ENCODE measurements at places on chromosomes 11 and 22. TPM values are rescaled to one million over a fixed set of nuclear protein-coding genes. Genes with fewer than 3 reads are reported as not detected.

DNA sequence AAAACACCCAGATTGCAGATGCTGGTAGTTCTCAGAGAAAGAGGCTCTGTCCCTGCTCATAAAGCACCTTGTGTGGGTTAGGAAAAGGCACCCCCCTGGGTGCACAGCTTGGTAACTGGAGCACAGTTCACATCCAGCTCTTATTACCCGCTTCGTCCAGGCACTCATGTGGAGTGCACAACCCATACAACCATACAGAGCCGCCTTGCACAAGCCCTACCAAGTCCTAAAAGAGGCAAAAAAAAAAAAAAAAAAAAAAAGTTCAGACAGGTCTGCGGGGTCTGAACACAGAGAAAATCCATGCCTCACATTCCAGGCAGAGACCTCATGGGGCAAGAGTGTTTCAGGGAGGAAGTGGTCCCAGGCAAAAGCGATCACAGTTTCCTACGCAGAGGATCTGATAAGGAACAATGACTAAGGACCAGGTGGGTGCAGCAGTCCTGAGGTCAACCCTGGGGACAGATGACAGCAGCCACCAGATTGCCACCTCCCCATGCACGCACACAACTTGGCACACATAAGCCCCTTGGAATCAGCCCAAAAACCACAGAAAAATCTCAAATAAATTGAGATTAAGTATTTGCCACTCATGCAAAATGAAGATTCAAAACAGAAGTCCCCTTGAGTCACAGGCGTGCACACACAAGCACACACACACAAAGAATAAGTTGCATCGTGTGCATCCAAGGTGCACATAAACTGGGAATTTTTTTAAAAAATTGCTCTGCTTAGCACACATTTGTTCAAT is 12.3 kb downstream of the MB start:
- H3K27ac ChIP-seq: no peak overlapping the region
- H3K4me1 ChIP-seq: peaks cover 16% of the 10 kb centered on the region
- H3K36me3 ChIP-seq: no peaks in the 10 kb centered on the region
- H3K27me3 ChIP-seq: no peaks in the 10 kb centered on the region
- H3K4me3 ChIP-seq: no peak overlapping the region
- no peak for DNase-seq

- H3K4me3 ChIP-seq: no peak overlapping the region
- H3K4me1 ChIP-seq: no peaks in the 10 kb centered on the region
- no peaks in the 10 kb centered on the region for H3K36me3 ChIP-seq
Measured at GRCh38 chr11:130208241-130209127, 48.9 kb downstream of the ST14 start.

- H3K27me3 ChIP-seq: no peaks in the 10 kb centered on the region
- H3K27ac ChIP-seq: no peak overlapping the region
- no peak overlapping the region for H3K4me3 ChIP-seq
Measured at GRCh38 chr11:35079611-35080010, 59.4 kb upstream of the CD44 start.

- peak overlapping the region; percentile 51 for H3K27ac ChIP-seq
- peak; percentile 75 for DNase-seq
- no peak overlapping the region for H3K4me3 ChIP-seq
Measured at GRCh38 chr22:30301995-30302809, 12.9 kb upstream of the CASTOR1 start.

Gene CDC42EP1
- total RNA-seq: not detected

Gene PRSS23
- not detected for total RNA-seq
